ENCODE measurements at places on chromosomes 5 and 9.

DNA sequence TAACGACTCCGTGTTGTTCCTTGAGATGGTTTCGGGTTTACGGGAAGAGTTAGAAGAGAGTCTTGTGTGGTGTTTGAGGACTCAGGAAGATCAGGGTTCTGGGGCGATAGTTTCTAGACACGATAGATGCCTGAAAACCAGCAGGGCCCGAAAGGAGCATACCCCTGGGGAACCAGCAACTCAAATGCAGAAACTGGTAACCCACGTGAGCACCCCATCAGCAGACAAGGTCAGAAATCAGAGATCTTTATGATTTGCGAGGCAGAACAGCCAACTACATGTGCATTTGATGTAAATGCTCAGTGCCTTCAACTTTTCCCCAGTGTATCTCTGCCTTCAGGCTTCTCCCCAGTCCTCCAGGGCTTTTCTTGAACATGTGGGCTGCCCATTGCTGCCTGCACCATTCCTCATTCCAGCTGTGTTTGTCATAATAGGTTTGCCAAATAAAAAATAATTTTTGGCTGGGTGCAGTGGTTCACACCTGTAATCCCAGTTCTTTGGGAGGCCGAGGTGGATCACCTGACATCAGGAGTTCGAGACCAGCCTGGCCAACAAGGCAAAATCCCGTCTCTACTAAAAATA is 75.1 kb downstream of the BASP1 start:
- no peak for DNase-seq

GRCh38 chr9:103816146-103816545 is 278.0 kb upstream of the SMC2 start:
- no peak for DNase-seq

GRCh38 chr5:175897285-175897684 is 25.9 kb downstream of the CPLX2 start:
- DNase-seq = no peak

GRCh38 chr5:151685749-151686673 is 704 bp downstream of the SPARC start:
- DNase-seq = no peak

- DNase-seq = no peak
Observed at GRCh38 chr5:59322894-59323293, 570.6 kb downstream of the PDE4D start.

- DNase-seq = no peak
Observed at GRCh38 chr5:149546974-149547373, 4.3 kb downstream of the CSNK1A1 start.

GRCh38 chr5:36743891-36744772 is 132.4 kb upstream of the NIPBL start:
- no peak for DNase-seq

DNA sequence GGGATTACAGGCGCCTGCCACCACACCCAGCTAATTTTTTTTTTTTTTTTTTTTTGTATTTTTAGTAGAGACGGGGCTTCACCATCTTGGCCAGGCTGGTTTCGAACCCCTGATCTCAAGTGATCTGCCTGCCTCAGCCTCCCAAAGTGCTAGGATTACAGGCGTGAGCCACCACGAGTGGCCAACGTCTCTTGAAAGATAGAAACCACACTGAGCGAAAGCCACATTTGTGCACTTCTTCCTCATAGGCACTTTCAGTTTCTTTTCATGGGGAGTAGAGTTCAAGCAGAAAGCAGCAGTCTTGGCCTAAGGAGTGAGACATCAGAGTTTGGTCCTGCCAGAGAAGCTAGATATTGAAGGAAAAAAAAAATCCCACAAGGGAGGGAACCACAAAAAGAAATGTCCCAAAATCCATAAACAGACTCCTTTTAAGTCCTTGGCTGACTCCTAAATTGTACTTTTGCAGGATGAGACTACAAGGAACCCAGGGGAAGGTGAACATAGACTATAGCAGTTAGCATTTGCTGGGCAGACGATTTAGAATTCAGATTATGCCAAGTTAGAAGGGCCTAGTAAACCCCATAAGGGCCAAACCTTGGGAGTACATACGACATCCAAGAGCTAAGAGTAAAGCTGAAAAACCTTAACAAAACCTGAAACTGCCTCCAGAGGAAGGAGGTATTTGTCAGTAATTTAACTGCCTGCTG is 43.9 kb upstream of the GLIPR2 start:
- DNase-seq = peak; percentile 54

- DNase-seq = no peak
Observed at GRCh38 chr9:34869390-34869789, 88.7 kb upstream of the PHF24 start.

DNA sequence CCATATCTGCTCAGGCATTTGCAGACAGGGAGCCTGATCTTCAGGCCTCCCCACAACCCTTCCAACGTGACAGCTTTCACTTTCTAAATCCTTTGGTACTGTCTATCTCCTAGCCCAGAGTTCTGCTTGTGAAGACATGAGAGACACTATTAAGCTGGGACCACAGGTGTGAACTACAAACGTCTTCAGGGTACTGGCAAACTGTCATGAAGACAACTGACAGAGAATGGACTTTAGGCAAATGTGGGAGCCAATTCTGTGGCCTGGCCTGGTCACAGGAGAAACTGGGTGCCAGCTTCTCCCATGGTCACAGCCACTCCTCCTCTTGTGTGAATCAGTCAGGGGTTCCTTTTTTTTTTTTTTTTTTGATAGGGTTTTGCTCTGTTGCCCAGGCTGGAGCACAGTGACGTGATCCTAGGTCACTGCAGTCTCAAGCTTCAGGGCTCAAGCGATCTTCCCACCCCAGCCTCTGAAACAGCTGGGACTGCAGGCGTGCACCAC is 10.4 kb downstream of the TRIM14 start:
- no peak for DNase-seq

GRCh38 chr5:64749385-64749784 is 19.1 kb downstream of the SREK1IP1 start:
- DNase-seq = no peak

- DNase-seq = no peak
Observed at GRCh38 chr9:84542554-84542953, 127.0 kb upstream of the NTRK2 start.

- DNase-seq = no peak
Observed at GRCh38 chr5:5854087-5854486, 431.6 kb downstream of the ICE1 start.

All from stimulated activated CD4-positive, alpha-beta T cell treated with anti-CD3 and anti-CD28 coated beads, Interleukin-15, amount 100 ng/mL, for 24 hours (primary cell).